Endothelial cell of umbilical vein (primary cell): ENCODE measurements at places on chromosomes 7 and 10. TPM values are rescaled to one million over a fixed set of nuclear protein-coding genes. Genes with fewer than 3 reads are reported as not detected.
A peak's percentile ranks its signal among the peaks of the same experiment; 100 is the strongest.

DNA sequence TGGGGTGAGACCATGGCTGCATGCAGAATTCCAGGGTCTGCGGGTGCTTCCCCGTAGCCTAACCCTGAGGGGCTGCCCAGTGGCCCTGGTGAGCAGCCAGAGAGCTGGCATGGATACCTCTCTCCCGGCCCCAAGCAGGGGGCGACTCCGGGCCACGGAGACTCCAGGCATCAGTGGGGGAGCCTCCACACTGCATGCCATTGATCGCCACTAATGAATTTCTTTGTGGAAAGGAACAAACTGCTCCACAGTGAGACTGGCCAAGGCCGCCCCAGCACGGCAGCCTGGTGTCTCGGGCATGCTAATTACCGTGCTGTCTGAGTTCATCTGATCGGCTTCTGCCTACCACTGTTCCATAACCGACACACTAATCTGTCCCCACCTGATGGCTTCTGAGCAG, 184.4 kb downstream of the GRID1 start:
- no peaks in the 10 kb centered on the region for H3K27me3 ChIP-seq
- no peak overlapping the region for H3K27ac ChIP-seq
- H3K36me3 ChIP-seq, result no peaks in the 10 kb centered on the region
- no peak overlapping the region for H3K4me3 ChIP-seq
- no peaks in the 10 kb centered on the region for H3K4me1 ChIP-seq

GRCh38 chr10:131971591-131971990, 10.1 kb downstream of the BNIP3 start:
- H3K4me1 ChIP-seq, result peaks cover 11% of the 10 kb centered on the region
- DNase-seq, result no peak
- no peaks in the 10 kb centered on the region for H3K27me3 ChIP-seq
- H3K4me3 ChIP-seq, result no peak overlapping the region

DNA sequence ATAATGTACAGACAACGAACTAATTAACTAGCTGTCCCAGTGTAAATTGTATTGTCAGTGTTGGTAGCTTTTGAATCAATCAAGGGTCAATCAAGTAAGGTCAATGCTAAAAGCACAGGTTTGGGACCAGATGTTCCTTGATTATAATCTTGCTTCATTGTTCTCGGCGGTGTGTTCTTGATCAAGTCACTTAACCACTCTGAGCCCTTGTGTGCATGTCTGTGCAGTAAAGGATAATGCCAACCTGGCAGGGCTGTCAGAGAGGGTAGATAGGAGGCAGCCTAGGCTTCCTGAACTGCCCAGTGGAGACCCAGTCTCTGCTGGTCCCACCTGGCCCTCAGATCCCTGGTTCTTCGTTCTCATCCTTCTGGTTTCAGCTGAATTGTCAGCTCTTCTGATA, 221.0 kb downstream of the EMX2 start:
- no peak overlapping the region for H3K4me3 ChIP-seq
- no peaks in the 10 kb centered on the region for H3K4me1 ChIP-seq
- no peaks in the 10 kb centered on the region for H3K36me3 ChIP-seq
- no peaks in the 10 kb centered on the region for H3K27me3 ChIP-seq

DNA sequence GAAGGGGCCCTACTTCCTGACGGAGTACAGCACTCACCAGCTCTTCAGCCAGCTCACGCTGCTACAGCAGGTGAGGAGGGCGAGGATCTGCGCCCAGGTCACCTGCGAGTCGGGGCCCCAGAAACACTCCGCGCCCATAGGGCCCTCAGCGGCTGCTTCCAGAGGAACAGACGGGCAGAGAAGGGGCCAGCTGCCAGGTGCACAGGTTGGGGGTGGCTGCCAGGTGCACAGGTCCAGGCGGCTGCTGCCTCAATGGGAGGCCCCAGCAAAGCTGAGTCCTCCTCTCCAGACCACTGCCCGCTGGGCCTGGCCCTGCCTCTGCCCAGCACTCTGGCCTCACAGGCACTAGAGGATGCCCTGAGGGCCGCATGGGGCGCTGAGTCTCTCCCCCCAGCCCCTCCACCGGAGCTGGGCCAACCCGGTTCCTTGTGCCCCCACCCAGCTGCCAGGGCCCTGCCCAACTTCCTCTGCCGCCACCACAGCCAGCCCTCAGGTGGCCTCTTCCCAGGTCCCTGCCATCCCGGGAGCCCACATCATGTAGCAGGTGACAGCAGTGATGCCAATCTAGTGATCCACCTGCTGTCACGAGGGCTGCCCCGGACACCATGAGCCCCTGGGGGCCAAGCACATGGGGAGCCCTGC, 17.0 kb upstream of the UTF1 start:
- DNase-seq, result no peak
- H3K4me1 ChIP-seq, result no peaks in the 10 kb centered on the region
- H3K27me3 ChIP-seq, result no peaks in the 10 kb centered on the region
- no peak overlapping the region for H3K4me3 ChIP-seq
- no peaks in the 10 kb centered on the region for H3K36me3 ChIP-seq
- H3K27ac ChIP-seq, result no peak overlapping the region

- no peaks in the 10 kb centered on the region for H3K27me3 ChIP-seq
- H3K27ac ChIP-seq, result peak overlapping the region; percentile 60
- H3K4me3 ChIP-seq, result no peak overlapping the region
- H3K4me1 ChIP-seq, result peaks cover 10% of the 10 kb centered on the region
- H3K36me3 ChIP-seq, result no peaks in the 10 kb centered on the region
- DNase-seq, result peak; percentile 94
These were observed 15.3 kb downstream of the ECHDC3 start for GRCh38 chr10:11757454-11757820.

DNA sequence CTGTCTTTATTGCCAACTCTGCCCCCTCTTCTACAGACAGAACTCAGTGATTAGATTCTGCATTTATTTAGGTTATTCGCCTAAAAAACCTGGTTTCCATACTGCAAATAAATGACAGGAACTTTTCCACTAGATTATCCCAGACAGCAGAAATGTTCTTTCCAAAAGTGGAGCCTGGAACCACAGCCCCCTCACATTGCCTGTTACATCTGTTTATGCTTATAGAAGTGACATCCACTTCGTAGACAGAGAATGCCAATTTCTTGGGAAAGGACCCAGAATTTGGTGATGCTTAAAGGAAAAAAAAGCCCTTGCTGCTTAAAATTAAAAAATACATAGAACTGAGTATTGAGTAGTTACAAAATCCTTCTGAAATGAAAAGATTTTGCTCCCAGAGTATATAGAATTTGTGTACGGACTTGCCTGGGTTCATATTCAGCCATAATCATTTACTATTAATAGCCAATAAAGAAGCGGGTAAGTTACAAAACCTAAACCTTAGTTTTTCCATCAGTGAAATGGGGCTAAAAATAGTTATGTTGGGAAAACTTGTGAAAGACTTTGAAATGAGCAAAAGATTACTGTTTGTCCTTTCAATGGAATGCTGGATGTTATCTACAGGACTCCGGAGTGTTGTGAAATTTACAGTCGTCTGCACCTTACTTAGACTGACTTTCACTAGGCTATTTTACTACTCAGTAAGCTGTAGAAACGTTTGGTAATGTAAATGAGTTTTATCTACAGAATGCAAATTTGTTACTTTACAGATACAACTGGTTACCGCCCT, 1.1 kb upstream of the PPP1R9A start:
- H3K4me3 ChIP-seq, result no peak overlapping the region
- H3K36me3 ChIP-seq, result no peaks in the 10 kb centered on the region
- H3K27ac ChIP-seq, result no peak overlapping the region
- no peak for DNase-seq
- peaks cover 3% of the 10 kb centered on the region for H3K4me1 ChIP-seq

- no peak for DNase-seq
- no peak overlapping the region for H3K4me3 ChIP-seq
- H3K36me3 ChIP-seq, result no peaks in the 10 kb centered on the region
- no peak overlapping the region for H3K27ac ChIP-seq
- peaks cover 2% of the 10 kb centered on the region for H3K27me3 ChIP-seq
- no peaks in the 10 kb centered on the region for H3K4me1 ChIP-seq
These were observed 370.0 kb upstream of the IGFBP3 start for GRCh38 chr7:46291050-46291438.

- no peaks in the 10 kb centered on the region for H3K36me3 ChIP-seq
- H3K27me3 ChIP-seq, result no peaks in the 10 kb centered on the region
- no peaks in the 10 kb centered on the region for H3K4me1 ChIP-seq
- H3K27ac ChIP-seq, result no peak overlapping the region
- H3K4me3 ChIP-seq, result no peak overlapping the region
These were observed 941.8 kb upstream of the POT1 start for GRCh38 chr7:125871431-125871830.

DNA sequence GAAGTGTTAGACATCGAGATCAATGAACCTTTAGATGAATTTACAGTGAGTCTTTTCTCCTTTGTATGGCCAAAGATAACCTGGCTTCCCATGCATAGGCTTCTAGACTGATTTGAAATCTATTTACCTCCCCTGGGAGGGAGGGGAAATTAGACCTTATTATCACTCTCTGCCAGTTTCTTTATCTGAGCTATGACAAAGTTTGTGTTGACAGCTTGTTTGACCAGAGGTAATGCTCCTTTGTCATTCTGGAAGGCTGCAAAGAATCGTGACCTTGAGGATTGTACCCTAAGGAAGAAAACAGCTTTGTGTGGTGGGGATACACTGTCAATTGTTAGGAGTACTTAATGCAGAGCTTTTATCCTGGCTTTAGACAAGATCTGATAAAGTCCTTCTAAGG, 36.4 kb downstream of the RBM33 start:
- no peaks in the 10 kb centered on the region for H3K27me3 ChIP-seq
- peaks cover 5% of the 10 kb centered on the region for H3K36me3 ChIP-seq
- no peak overlapping the region for H3K4me3 ChIP-seq

DNA sequence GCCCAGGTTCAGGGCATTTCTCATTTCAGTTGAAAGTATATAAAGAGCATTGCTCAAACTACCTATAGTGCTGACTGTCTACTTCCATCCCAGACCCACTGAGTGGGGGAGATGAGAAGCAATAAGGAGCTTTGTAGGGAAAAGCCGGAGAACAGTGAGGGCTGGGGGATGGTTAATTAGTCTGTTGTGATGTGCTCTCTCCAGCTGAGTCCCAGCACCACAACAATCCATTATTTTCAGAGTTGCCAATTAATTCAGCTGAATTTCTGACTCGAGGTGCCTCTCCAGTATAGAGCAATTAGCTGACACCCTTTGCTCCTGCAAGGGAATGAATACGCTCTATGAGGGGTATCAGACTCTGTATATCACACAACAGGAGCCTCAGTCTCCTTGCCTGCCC, 1118.6 kb downstream of the SORCS3 start:
- H3K27me3 ChIP-seq, result no peaks in the 10 kb centered on the region
- no peak overlapping the region for H3K4me3 ChIP-seq
- no peak for DNase-seq
- H3K27ac ChIP-seq, result no peak overlapping the region

GRCh38 chr10:99224766-99225165, 10.9 kb downstream of the HPSE2 start:
- H3K4me1 ChIP-seq, result no peaks in the 10 kb centered on the region
- H3K4me3 ChIP-seq, result no peak overlapping the region
- H3K27me3 ChIP-seq, result peaks cover 1% of the 10 kb centered on the region
- DNase-seq, result no peak

- DNase-seq, result no peak
- no peaks in the 10 kb centered on the region for H3K36me3 ChIP-seq
- no peak overlapping the region for H3K27ac ChIP-seq
- H3K4me3 ChIP-seq, result no peak overlapping the region
- H3K4me1 ChIP-seq, result no peaks in the 10 kb centered on the region
- H3K27me3 ChIP-seq, result no peaks in the 10 kb centered on the region
These were observed 406.3 kb downstream of the GALNT17 start for GRCh38 chr7:71538210-71538609.

DNA sequence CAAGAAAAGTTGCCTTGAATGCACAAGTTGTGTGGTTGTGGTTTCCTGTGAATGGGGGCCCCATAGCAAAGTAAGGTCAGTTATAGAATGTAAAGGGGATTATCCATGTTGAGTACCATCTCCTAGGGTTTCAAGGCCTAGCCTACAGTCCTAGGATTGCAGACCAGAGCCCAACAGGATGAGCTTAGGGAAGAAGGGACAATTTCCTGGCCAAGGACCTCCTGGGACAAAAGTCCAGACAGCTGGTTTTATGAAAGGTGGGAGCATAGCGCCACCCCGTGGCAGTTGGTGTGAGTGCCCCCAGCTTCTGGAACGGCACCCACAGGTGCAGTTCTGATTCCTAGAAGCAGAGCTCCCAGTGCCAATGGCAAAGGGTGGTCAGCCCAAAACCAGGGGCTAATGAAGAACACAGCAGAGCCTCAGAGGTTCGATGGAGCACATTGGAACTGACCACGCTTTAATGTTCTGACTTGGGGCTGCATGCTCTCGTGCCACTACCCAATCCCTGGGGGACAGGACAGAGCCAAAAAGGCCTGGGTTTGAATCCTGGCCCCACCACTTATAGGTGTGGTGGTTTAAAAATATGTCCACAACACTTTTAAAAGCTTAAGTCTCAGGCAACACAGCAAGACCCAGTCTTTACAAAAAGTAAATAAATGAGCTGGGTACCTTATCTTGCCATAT, 25.8 kb upstream of the TMEM120A start:
- no peak overlapping the region for H3K27ac ChIP-seq
- peak; percentile 71 for DNase-seq
- peaks cover 2% of the 10 kb centered on the region for H3K4me1 ChIP-seq

DNA sequence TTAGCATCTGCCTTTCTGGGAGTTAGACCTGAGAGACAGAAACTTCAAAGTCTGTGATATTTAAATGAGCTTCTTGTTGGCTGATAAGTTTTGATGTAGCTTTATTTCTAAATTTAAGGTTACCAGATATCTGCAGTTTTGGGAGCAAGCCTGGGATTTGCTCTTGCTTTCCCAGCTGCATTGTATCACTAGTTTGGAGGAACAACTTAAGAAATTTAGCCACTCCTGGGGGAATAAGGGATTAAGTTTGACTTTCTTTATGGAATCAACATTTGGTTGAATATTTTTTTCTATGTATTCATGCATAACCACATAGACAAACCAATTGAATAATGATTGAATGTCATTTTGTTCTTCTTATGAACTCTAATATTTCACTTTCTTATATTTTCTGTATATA, 178.6 kb downstream of the POLR1F start:
- H3K36me3 ChIP-seq, result no peaks in the 10 kb centered on the region
- H3K4me3 ChIP-seq, result no peak overlapping the region
- H3K27me3 ChIP-seq, result no peaks in the 10 kb centered on the region
- H3K4me1 ChIP-seq, result no peaks in the 10 kb centered on the region
- no peak for DNase-seq

Gene JAKMIP3
- total RNA-seq, result 0.07 TPM in 1 of 2 replicates, not detected in the other

Gene FGL2
- not detected in 2 replicates for total RNA-seq

Gene SLC16A12
- total RNA-seq, result not detected in 2 replicates
